GM12864 (cell line): ENCODE measurements at places on chromosomes 11 and 22.

- DNase-seq, result no peak
These were observed 26.5 kb upstream of the SCARF2 start for GRCh38 chr22:20464096-20464614.

DNA sequence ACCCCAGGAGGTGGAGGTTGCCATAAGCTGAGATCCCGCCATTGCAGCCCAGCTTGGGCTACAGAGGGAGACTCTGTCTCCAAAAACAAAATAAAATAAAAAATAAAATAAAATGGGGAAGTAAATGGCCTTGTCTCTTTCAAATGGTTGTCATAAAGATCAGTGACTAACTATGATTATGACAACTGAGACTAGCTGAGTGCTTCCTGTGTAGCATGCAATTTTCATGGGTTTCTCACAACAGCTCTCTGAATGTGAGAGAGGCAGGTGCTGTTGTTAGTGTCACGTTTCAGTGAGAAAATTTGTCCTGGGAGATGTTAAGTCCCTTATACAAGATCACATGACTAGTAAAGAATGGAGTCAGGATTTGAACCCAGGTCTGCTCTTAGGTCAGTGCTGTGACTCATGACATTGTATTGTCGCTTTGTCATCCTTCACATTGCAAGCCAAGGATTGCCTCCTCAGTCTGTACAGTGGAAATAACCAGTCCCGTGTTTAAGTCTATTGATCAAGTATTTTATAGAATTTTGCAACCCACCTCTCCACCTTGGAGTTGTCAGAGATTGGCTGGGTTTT is 163.3 kb upstream of the CCDC90B start:
- peak; percentile 16 for DNase-seq

DNA sequence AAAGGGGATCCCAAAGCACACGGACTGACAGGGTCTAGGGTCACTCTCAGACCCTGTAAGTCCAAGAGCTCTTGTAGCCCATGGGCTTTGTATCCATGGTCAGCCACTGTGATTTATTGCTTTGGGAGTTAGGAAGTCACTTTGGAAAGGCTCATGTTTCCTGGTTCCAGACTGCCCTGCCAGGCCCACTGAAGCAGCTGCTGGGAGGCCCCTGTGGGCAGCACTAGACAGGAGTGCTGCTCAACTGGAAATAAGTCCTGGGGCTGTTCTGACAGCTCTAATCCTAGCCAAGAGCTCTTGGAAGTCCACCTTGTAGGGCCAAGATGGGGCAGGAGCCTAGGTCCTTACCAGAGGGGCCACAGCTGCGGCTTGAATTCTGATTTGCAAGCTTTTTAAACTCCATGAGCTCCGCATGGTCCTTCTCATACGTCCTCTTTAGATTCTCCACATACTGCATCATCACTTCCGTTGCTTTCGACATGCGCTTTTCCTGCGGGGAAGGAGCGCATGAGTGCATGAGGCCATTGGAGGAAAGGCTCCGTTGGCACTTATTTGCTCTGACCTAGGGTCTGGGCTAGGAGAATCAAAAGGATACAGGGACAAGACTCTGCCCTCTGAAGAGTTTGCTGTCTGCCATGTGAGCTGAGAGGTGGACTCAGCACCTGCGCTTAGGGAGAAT is 32.2 kb upstream of the LYVE1 start:
- no peak for DNase-seq

- no peak for DNase-seq
These were observed 15.1 kb upstream of the SLC3A2 start for GRCh38 chr11:62865635-62866034.

- DNase-seq, result no peak
These were observed 51.3 kb downstream of the KIRREL3 start for GRCh38 chr11:126949066-126949891.

DNA sequence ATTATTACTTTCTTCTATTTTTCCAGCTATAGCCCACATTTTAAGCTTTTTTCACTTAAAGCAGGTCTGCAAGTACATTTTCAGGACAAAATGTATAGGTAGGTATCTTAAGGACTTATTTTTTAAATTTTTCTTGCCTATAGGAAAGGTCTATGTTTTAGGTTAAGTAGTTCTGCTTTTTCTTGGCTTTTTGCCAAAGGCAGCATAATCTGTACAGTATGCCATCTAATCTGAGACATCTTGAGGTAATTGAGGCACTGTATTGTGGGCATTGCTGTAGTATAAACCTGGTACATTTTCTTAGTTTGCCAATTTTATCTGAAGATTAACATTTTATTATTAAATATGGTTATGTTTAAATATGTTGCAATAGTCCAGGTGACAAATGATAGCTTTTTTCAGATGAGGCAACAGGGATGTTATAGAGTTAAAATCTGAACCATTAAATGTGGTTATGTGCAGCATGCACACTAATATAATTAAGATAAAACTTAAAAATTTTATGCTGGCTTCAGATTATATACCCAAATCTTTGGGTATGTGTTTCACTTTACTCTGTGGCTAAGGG is 42.9 kb downstream of the QSER1 start:
- no peak for DNase-seq

GRCh38 chr22:37999640-38000272 is 15.4 kb upstream of the SOX10 start:
- DNase-seq, result no peak

- DNase-seq, result no peak
These were observed 451.9 kb downstream of the ETS1 start for GRCh38 chr11:128135451-128135850.

DNA sequence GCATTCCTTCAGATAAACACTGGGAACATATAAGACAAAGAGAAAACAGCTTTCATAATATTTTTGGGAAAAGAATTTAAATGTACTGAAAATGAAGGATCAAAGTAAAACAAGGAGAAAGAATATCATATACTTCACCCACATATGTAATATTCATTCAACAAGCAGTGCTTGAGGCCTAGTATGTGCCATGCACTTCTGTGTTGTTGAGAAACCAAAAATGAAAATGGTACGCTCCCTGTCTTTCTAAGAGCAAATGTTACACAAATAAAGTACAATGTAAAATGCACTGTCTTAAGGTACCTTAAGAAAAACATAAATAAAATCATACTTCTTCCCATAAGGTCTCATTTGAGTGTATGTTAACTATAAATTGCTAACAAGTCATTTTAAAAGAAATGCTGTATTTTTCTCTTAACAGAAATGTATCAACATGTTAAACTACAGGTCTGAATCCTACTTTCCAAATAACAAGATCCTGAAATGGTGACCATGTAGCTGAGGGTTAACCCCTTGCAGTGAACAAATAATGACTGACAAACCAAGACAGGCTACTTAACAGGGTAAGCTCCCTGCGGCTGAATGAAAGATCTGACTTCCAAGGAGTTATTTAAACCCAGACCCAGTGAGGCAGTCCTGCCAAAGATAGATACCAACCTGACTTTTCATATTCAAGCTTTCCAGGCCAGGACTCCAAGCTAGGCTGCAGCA is 377.6 kb downstream of the DCDC1 start:
- DNase-seq, result no peak

DNA sequence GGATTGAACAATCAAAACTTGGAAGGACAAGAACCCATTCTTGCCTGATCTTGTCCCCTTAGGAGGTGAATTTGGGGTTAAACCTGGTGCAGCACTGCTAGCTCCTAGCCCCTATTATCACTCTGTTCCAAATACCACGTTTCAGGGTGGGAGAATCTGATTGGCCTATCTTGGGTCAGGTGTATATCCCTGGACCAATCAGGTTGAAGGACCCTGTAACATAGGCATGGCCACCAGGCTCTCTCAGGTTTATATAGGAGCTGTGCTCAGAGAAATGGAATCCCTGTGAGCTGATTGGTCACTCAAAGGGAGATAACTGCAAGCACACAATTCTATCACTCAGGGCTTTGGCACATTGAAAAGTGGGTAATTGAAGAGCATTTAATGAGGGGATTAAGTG is 26.6 kb upstream of the AMPD3 start:
- no peak for DNase-seq

- DNase-seq, result no peak
These were observed 21.4 kb downstream of the KCNQ1 start for GRCh38 chr11:2466069-2466801.

GRCh38 chr11:8025816-8026215 is 38.7 kb downstream of the EIF3F start:
- DNase-seq, result no peak

- no peak for DNase-seq
These were observed 9.3 kb upstream of the CD3E start for GRCh38 chr11:118295199-118295598.

- DNase-seq, result no peak
These were observed 50.9 kb downstream of the CDKN1C start for GRCh38 chr11:2834503-2835273.

DNA sequence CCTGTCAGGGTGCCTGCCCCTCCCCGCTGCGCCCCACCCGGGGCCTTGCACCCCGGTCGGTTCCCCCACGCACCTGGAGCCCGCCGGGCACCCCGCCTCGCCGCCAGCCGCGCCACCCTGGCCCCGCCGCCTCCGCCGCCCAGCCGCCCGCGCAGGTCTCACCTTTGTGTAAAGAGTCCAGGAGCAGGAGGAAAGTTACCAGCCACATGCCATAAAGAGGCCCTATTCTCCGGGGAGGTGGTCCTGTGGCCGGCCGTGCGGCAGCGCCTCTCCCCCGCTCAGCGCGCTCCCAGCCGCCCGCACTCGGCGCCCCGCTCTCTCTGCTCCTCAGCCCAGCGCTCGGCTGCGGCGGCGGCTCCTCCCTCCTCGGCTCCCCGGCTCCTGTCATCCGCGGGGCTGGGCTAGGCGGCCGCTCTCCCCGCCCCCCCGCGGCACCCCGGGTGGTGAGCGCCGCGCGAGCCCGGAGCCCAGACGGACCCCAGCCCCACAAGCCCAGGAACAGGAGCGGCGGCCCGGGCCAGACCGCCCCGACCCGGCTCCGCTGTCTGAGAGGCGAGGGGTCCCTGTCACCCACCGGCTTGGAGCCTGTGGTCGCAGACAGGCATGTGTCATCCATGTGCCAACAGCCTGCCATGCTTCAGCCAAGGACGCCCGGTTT is at the start of gene DSCAML1:
DSCAML1 (minus strand) TSS at position 345 of the 658 bp plus-strand sequence; CDS start at position 208, 137 bp downstream.
- no peak for DNase-seq

DNA sequence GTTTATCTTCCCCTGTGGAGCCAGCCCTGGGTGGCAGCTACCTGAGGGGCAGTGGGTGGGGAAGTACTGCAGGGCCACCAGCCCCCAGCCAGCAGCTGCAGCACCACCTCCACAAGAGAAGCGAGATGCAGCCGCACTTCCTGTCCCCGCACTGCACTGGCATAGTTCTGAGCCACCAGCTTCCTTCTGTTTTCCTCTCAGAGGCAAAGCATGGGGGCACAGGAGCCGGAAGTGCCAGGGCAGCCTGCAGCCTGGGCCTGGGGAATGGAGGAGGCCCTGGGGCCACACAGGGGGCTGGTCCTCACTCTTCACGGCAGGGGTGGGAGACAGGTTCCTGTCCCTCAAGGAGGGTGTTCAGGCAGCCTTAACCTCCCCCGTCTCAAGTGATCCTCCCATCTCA is 11.9 kb upstream of the SH3BP1 start:
- DNase-seq, result no peak

DNA sequence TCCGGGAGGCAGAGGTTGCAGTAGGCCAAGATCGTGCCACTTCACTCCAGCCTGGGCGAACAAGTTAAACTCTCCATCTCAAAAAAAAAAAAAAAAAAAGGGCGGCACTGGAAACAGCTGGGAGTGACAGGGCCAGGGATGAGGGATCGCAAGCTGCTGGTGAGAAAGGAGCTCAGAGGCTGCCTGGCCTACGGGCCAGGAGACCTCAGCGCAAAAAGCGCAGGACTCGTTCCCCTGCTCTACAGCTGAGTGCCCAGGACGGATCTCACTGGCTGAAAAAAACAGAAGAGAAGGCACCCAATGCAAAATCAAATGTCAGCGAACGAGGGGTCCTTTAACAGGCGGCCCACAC is 650 bp upstream of the NUP50 start:
- DNase-seq, result no peak

GRCh38 chr11:61054513-61054912 is 47.8 kb upstream of the CD5 start:
- DNase-seq, result no peak
